ENCODE measurements at places on chromosomes 16 and 17.

DNA sequence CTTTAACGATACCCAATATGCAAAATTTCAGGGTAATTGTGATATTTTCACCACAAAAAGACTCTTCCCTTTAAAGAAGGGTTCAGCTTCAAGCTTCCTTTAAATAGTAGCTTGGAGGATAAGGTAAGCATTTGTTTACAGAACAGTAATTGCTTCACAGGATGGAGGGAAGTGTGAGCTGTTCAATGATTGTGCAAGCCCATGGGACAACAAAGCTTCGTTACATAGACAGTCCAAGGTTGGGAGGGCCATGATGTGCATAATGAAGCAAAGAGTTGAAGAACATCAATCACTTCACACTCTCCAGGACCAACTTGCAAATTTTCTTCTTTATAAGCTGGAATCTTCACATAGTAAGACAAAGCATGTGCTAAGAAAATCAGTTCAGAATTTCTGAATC, 145.0 kb upstream of the ASIC2 start:
- DNase-seq = no peak

DNA sequence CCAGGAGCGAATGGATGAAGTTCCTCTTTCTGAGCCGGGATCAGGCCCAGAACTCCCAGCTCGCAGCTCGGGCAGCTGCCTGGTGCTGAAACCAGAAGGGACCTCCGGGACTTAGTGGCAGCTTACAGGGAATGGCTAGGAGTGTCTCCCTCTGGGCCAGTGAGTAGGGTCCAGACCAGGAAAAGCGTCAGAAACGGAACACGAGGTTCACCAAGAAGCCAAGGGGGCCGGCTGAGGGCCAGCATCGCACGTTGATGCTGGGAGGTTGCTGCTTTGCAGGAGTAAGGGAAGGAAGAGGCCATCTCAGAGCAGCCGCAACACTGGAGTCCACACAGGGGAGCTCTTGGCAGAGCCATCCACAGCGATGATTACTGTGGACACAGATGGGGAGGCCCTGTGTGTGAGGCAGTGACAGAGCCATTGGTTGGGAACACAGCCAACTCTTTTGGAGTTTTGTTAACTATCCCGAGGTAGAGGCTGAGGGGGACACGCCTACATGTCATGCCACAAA, 74.0 kb upstream of the CREBBP start:
- DNase-seq = no peak

- DNase-seq = no peak
Measured at GRCh38 chr16:27231692-27232060, 28.4 kb downstream of the KDM8 start.

DNA sequence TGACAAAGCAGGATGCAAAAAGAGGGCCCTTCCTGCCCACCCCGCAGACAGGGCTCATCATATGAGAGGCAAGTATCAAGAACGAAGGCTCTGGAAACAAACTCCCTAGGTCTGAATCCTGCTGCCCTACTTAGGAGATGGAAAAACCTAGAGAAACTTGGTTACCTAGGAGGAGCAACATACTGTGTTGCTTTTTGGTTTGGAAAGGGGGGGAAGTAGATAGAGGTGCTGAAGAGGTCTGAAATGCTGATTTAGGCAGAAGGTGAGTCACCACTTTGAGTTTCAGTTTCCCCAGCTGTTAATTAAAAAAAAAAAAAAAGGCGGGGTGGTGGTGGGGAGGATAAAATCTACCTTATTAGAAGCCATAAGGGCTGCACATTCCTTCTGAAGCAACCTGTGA, 1.5 kb downstream of the N4BP1 start:
- peak; percentile 28 for DNase-seq

GRCh38 chr17:66200685-66201092, 8.8 kb upstream of the CEP112 start:
- no peak for DNase-seq

DNA sequence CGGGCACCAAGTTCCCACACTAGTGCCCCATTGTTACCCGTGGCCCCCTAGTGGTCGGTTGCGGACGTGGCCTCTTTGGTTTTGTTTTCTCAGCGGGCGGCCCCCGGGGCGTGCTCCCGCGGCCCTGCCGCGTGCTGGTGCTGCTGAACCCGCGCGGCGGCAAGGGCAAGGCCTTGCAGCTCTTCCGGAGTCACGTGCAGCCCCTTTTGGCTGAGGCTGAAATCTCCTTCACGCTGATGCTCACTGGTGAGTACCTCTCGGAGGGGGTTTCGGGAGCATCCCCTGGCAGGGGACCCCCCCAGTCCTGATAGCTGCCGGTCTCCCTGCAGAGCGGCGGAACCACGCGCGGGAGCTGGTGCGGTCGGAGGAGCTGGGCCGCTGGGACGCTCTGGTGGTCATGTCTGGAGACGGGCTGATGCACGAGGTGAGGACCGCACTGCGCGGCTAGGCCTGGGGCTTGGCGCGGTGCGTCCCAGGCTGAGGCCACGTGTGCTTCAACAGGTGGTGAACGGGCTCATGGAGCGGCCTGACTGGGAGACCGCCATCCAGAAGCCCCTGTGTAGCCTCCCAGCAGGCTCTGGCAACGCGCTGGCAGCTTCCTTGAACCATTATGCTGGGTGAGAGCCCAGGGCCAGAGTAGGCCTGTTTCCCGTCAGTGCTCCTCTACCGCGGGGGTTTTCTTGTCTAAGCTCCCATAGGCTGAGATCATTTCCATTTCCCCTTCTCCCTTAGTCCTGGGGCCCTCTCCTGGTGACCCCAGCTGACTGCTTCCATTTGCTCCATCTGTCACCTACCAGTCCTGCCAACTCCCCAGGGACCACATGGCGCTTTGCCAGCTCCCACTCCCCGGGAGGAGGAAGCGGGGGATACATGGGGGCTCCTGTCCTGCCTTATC, 1.7 kb downstream of the SPHK1 start:
- DNase-seq = no peak

- no peak for DNase-seq
Measured at GRCh38 chr16:84115919-84116719, 623 bp downstream of the MBTPS1 start.

DNA sequence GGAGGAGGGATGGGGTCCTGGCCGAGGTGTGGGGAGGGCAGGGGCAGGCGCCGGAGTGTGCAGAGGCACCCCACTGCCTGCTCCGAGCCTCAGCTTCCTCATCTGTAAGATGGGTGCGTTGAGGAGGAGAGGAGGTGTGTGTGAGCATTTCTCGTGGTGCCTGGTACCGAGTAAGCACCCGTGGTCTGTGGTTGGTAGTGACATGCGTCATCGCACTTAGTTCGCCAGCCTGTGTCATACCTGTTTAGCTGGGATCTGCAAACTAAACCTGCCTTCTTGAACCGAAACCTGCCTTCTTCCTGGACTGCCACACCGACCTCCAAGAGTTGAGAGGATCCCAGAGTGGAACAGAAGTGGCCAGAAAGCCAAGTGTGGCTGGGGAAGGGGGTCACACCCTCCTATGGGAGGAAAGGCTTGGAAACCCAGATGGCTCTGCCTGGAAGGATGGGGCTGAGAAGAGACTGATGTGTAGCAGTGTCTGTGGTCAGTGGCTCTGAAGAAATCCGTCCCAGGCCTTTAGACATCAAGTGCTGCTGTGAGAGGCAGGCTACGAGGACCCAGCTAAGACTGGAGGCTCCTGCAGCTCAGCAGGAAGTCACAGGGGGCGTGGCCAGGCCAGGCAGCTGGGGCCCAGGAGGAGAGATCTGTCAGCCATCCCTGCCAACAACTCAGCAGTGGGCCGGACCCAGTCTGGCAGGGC, 162.6 kb upstream of the PLCG2 start:
- no peak for DNase-seq

DNA sequence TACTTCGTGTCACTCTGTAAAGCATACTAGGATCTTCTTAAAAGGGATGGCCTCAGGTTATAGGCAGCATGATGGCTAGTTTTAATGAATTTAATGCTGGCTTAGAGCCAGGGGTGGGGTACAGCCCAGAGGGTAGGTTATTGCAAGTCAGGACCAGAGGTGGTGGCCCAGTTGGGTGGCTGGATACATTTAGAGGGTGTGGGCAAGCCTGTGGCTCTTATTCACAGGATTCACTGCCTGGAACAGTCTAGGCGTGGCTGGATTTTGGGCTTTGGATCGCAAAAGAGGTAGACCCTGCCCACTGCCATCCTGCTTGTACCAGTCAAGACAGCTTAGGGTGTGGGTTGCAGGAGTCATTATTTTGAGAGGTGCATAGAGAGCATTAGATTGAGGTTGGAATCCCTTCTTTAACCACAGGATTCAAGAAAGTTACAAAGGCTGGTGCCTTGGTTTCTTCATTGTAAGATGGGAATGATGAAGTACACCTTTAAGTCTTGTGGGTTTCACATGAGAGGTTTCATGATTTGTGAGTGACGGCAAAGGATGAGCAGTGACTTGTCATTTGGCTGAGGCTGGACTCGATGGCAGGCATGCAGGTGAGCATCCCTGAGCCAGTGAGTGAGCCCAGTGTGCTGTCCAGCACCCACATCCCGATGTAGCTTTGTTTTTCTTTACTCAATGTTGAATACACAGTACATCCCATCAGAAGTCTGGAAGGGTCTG, 85.2 kb downstream of the KSR1 start:
- DNase-seq = no peak

- DNase-seq = no peak
Measured at GRCh38 chr17:71071837-71072236, 902.5 kb downstream of the KCNJ2 start.

DNA sequence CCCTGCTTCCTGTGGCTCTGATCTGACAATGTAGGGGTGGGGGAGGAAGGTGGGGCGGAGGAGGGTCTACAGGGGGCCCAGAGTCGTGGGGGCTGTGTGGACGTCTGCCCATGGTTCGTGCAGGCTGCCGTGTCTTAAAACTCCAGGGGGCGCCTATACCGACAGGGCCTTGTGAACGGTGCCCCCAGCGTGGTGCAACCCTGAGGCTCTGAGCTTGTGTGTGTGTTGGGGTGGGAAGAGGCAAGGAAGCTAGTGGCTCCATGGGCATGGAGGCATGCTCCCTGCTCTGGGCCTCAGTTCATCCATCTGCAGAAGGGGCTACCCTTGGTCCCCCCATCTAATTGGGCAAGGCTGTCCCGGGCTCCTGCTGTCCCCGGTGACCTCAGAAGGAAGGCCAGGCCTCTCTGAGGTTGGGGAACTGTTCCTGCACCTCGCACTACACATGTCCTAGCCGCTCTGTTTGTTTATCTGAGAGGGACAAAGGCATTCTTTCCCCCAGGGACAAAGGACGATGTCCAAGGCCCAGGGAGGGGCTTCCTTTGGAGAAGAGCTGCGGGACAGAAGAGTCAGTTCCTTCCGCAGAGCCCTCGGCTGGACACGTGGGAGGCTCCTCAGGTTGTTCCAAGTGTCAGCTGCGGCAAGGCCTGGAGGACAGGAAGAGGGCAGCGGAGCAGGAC, 13.5 kb downstream of the CA4 start:
- DNase-seq = no peak

GRCh38 chr16:47211218-47211617, 67.5 kb upstream of the NETO2 start:
- no peak for DNase-seq

GRCh38 chr17:66920950-66921349, 43.6 kb upstream of the CACNG4 start:
- DNase-seq = no peak

GRCh38 chr16:3999479-4000325, 116.5 kb downstream of the ADCY9 start:
- DNase-seq = no peak

DNA sequence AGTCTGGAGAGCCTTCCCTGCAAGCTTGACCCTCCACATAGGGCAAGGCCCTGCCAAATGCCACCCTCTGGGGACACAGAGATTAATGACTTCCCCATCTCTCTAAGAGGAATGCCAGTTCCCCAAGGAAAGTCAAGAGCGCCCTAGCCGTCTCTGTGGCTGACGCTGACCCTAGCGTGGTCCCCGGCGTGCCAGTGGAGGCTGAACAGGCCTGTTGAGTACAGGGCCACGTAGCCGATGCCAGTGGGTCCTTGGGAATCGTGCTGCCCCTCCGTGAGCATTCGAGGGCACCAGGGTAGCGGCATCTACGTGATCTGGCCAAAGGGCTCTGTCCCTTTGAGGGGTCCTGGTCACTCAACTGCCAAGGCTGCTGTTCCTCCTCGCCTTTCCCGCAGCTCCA, 17.2 kb downstream of the TMEM204 start:
- DNase-seq = no peak

DNA sequence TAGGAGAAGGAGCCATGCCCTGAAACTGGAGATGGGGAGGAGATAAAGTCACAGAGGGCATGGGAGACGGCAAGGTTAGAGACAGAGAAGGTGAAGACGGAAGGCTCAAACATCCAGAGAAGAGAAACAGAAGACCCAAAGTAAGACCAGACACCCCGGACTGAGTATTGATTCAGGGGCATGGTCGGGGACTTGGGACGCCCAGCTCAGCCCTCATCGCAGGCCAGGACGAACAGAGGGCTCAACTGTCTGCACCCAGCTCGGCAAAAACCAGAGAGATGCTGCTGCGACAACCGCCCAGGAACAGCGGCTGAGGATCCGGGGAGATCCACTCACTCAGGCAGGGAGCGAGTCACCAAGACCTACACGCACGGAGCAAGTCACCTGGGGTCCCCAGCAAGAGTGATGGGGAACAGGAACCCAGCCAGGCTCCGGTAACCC, 999 bp downstream of the XYLT1 start:
- no peak for DNase-seq

DNA sequence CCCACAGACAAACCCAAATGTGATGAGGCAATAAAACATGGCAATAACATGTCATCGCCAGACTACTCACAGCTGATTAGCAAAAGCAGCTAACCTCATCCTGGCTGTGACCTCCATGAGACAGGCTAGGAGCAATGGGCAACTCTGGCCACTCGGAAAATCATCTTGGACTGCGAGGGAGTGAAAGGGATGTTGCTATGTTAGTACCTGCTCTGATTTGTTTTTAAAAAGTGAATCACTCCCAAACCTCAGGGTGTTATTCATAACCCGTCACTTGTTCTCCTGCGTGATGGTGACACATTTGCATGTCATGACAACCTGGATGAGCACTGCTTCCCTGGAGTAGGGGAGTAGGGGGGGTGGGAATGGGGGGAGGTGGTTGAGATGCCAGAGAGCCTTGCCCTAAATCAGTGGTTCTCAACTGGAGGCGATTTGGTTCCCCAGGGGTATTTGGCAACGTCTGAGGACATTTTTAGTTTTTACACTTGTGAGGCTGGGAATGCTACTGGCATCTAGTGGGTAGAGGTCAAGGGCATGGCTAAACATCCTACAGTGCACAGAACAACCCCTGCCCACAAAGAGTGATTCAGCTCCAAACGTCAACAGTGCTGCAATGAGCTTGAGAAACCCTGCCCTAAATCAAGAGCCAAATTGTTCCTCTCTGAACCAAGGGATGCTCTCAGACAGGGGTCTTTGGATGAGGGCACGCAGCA, 241.7 kb downstream of the SOX9 start:
- no peak for DNase-seq

DNA sequence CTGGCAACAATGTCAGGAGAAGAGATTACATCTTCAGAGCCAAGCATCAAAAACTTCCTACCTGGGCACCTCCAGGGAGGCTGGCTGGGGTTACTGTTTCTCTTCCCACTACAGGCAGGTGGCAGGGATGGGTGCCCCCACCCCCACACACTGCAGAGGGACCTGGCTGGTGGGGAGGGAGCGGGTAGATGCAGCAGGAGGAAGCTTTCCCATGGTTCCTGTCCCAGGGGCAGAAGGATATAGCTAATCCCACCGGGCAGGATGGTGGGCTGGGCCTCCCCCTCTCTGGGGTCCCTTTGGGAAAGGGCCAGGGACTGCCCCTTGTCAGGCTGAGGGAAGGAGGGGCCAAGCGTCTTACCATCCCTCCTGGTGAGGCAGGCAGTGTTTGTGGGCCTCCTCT, 16.7 kb upstream of the MTMR4 start:
- no peak for DNase-seq

- no peak for DNase-seq
Measured at GRCh38 chr16:50630394-50631020, 50.6 kb downstream of the SNX20 start.

Measured in vagina (tissue), 2 donors.